ENCODE measurements at places on chromosomes 11 and 22.

DNA sequence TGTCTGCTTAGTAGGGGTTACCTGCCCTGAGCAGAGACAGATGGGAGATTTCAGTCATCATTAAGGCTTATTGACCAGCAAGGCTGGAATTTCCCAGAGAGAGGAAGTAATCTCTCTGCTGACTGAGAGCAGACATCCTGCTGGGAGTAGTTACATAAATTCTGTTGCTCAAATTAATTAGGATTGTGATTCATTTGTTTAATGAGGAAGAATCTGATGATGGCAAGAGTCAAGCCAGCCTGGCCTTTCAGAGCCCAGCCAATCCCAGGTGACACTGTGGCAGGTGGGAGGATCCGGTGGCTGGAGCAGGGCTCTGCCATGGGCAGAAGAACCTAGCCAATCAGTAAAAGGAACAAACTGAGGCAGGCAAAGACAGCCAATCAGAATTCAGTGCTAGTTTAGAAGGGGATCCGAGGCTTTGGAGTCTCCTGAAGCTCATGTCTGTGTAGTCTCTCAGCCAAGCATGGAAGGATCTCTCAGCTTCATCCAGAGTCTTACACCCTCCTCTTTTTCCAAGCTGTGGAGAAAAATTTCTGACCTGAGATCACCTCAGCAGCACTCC, 61.2 kb upstream of the CHST1 start:
- no peak for DNase-seq

DNA sequence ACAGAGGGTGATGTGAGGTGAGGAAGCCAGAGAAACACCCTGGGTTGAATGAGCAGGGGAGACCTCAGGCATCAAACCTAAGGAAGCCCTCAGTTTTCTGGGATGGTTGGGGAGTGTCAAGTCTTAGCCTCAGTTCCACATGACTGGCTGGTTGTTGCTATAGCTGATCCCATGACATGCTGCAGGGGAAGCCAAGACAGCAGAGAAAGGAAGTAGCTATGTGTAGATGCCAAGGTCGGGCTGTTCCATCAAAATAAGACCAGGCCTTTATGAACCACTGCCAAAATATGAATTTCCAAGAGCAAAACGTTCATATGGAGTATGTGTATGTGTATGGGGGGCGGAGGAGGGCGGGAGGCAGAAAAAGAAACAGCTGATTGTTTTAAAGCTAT, 11.6 kb downstream of the CD59 start:
- peak; percentile 79 for DNase-seq

DNA sequence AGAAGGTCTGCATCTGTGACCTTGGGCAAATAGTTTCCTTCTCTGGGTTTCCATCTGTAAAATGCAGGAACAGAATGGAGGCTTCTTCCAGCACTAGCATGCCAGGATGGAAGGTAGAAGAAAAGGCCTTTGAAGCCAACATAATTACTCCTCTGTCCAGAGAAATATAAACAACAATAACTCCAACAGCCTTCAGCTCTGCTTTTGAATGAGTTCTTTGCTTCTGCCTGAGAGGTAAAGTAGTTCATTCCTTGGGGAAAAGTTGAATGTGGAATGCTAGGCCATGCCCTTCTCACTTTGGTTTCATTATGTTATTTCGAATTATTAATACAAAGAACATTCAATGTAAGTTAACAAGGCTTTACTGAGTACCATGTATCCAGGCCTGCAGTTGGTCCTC, 61.2 kb upstream of the BLID start:
- no peak for DNase-seq

DNA sequence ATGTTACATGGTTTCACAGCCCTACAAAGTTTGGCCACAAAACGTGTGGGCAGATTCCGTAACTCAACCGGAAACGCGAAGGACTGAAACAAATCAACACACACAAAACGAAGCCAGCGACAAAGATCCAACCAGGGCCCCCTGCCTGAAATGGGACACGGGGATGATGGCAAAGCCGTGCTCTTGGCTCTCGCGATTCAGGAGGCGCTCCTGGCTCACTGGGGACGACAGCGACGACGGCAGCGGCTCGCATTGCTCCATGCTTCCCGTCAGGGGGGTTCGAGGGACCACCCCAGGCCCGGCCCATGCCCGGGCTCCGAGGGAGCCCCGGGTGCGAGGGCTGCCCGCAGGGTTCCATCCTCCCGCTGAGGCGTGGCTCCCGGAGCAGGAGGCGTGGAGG, 4786.8 kb upstream of the OR11H1 start:
- no peak for DNase-seq

- DNase-seq, result no peak
Observed at GRCh38 chr11:75893251-75893650, 78.2 kb downstream of the UVRAG start.

- DNase-seq, result no peak
Observed at GRCh38 chr11:67449116-67449844, 3.2 kb downstream of the GPR152 start.

DNA sequence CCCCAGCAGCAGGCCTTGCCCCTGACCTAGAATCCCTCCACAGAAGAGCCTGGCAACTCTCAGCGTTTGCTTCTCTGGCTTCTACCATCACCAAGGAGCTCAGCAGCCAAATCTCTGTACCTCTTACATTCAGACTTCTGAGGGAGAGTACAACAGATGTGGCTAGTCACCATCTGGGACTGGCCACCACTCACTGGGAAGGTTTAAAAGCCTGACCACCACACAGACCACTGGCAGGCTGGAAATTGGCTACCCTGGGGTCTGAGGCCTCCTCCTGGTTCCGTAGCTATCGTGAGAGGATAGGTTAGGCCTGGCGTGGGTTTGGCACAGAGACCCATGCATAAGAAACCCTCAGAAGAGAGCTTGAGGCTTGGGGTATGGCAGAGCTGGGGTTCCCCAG, 478.5 kb upstream of the CADM1 start:
- DNase-seq, result no peak

DNA sequence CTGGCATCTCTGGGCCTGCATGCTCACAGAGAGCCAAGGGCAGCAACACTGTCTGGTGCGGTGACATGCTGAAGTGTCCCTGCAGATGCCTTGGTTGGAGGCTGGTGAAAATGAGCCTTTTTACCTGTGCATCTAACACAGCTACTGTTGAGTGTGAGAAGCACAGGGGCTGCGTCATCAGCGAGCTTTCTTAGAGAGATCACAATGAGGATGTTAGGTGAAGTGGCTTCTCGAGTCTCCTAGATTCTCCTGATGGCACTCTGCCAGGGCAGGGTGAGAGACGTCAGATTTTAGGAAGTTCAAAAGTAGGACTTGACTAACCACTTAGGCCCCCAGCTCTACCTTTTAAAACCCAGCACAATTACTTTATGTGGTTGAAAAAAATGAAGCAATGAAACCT, 3.6 kb upstream of the SLC15A3 start:
- DNase-seq, result no peak

GRCh38 chr11:17405232-17406005, 17.0 kb upstream of the KCNJ11 start:
- DNase-seq, result peak; percentile 76

DNA sequence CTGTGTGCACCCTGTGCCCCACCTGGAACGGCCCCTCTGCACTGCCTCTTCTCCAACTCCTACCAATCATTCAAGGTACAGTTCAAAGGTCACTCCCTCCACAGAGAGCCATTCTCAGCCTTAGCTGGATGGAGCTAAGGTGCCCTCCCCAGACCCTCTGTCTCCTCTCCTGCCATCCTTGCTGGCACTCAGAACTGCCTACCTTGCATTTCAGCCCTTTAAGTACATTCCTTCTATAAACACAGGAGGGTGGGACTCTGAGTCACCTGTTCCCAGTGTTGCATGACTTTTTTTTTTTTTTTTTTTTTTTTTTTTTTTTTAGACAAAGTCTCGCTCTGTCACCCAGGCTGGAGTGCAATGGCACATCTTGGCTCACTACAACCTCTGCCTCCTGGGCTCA, 8.6 kb downstream of the TTLL1 start:
- DNase-seq, result peak; percentile 72

- no peak for DNase-seq
Observed at GRCh38 chr22:21450858-21451353, 16.3 kb upstream of the TMEM191C start.

- DNase-seq, result peak; percentile 54
Observed at GRCh38 chr11:99020352-99021225, at the start of gene CNTN5. TSS of gene CNTN5 (plus strand) at chr11:99020949.

DNA sequence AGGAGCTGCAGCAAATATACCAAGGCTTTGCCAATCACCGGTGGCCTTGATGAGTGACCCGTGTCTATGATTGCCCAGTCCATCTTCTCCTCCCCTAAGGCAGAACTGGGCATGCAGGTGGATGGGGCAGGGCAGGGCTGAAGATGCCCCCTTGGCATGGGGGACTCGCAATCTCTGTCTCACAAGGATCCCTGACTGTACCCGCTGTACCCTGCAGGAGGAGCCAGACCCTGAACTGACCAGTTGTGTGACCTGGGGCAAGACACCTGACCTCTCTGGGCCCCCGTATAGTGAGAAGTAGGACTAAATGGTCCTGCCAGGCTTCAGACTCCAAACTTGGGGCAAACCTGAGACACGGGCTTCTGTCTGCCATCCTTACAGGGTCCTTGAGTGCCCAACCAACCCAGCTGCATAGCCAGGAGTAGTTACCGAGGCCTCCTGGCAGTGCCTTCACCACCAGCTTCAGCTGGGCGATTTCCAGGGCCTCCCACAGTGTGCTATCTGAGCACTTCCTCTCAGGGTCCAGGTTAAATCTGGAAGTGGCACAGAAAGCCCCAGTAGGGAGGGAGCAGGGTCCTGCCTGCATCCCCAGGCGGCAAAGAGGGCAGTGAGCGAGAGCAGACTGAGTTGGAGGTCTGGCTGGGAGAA, 6.4 kb upstream of the KCNJ11 start:
- no peak for DNase-seq

GRCh38 chr11:1271002-1271401, 38.4 kb downstream of the TOLLIP start:
- no peak for DNase-seq

DNA sequence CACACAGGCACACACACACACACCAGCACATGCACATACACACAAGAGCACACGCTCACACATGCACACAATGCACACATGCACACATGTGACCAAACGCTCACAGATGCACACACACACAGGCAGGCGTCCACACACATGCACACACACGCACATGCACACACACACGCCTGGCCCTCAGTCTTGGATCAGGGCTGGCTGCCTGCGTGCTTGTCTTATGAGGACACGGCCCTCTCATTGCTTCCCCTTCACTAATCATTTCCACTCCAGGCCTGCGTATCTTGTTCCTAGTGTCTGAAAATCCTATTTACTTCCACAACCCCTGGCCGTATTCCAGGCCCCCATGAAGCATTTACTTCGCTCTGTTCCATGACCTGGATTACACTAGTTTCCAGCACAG, 740.5 kb downstream of the BRD1 start:
- no peak for DNase-seq

- DNase-seq, result no peak
Observed at GRCh38 chr11:9020916-9021315, 17.1 kb upstream of the NRIP3 start.

- no peak for DNase-seq
Observed at GRCh38 chr11:47372422-47372821, 5.9 kb downstream of the SPI1 start.

- DNase-seq, result no peak
Observed at GRCh38 chr11:6566704-6567370, 36.6 kb downstream of the RRP8 start.

DNA sequence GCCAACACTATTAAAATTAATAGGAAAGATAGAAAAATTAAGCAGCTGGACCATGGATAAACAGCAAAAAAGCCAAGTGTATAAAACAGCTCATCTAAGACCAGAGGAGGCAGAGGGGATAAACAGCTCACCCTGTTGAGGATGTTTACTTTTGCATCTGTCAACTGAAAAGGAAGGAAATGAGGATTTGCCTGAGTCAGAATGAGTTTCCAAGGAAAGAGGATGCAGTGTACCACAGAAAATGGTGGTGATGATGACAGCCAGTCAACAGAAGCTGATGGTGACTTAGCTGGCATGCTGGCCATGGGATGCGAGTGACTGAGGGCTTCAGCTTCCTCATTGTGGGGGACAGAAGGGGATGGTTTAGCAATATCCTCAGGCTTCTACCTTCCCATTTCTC, 183.5 kb downstream of the KIRREL3 start:
- DNase-seq, result peak; percentile 65

- DNase-seq, result no peak
Observed at GRCh38 chr11:49303080-49303479, 94.7 kb upstream of the FOLH1 start.

DNA sequence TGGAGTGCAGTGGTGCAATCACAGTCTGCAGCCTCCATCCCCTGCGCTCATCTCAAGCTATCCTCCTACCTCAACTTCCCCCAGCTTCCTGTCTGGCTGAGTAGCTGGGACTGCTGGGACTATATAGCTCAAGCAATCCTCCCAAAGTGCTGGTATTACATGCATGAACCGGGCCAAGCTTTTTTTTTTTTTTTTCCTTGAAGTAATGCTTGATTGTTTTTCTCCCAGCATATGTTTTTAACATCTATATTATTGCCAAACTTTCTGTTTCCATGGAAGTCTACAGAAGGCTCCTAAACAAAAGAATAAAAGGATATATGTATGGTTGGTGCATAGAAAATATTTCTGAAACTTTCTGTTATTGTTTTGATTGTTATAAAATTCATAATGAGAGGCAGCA, 853.6 kb downstream of the KCNA4 start:
- DNase-seq, result no peak

DNA sequence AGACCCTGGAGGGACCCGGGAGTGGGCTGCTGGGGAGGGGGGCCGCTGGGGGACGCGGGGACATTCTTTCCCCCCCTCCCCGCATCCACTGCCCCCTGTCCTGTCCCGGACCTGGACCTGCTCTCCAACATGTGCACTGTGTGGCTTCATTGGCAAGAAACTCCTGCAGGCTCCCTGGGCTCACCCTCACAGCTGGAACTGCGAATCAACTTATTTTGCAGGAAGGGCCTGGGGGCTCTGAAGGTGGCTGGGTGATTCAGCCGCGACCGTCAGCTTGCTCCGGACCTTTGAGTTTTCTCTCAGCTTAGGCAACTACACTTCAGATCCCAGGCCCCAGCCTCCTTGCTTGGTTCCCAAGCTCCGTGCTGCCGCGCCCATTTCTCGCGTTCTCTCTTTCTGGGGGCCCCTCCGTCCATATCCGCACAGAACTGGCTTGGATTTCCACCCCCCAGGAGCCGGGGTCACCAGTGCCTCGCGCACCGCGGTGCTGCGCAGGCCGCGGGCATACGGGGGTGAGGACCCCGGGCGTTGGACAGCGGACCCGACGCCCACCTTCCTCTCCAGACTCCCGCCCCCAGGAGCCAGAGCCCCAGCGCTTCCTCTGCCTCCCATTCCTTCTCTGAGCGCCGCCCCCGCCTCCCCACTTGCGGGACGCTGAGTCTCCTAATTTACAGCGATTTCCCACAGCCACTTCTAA, 471 bp upstream of the AHNAK start:
- DNase-seq, result peak; percentile 56

GRCh38 chr11:122046846-122047245, 69.2 kb downstream of the BLID start:
- DNase-seq, result no peak

GRCh38 chr11:82174610-82175009, 559.1 kb downstream of the FAM181B start:
- no peak for DNase-seq

Data from kidney tubule cell (primary cell).